ENCODE measurements at places on chromosomes 12 and 14.
A peak's percentile ranks its signal among the peaks of the same experiment; 100 is the strongest.

DNA sequence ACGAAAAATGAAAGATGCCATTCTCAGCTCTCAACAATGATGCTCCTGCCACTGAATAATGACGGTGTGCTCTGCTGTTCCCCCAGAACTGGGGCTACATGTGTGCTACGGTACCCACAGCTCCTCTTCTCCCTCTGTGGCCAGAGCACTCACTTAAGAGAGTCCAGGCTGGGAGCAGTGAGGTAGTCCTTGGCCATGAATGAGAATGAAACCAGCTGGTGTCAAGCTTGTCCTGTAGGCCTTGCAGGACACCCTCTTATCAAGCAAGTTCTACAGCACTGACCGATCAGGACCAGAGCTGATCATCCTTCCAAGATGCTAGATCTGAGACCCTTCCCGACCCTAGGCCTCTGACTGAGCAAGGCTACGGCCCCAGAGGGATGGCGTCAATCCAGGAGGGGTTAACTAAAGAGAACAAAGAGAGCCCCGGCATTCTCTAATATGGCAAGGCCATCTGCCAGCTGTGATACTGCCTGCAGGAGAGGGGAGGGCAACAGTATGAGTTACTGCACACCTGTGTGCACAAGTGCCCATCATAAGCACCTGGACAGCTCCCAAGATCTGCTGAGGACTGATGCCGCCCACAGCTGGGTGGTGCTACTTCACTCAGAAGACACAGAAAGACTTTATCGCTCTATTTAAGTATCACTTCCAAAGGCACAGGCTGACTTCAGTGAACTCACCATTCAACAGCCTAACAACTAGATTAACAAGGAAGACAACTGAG lies 30.5 kb downstream of the APPL2 start:
- H3K4me3 ChIP-seq = no peak overlapping the region
- no peak overlapping the region for H3K27ac ChIP-seq
- no peaks in the 10 kb centered on the region for H3K27me3 ChIP-seq
- H3K4me1 ChIP-seq = no peaks in the 10 kb centered on the region
- no peak for DNase-seq

DNA sequence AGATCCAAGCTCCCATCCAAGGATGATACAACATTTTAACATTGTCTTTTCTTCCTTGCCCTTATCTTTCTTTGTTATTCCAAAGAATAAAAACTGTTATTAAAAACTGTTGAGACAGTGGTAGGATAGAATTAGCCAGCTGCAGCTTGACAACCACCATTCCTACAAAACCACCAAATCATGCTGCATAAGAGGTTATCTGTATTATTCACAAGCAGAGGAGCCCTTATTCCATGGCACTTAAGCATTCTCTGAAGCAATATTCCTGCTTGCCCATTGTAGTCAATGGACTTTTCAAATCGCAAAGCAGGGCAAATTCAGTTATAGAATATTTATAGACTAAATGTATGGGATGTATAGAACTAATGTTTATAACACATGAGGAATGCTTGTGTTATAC lies 3.4 kb downstream of the ABCD2 start:
- H3K4me3 ChIP-seq = no peak overlapping the region
- no peaks in the 10 kb centered on the region for H3K36me3 ChIP-seq
- DNase-seq = no peak
- H3K27me3 ChIP-seq = no peaks in the 10 kb centered on the region
- no peak overlapping the region for H3K27ac ChIP-seq

- peaks cover 5% of the 10 kb centered on the region for H3K4me1 ChIP-seq
- no peak overlapping the region for H3K4me3 ChIP-seq
- no peak for DNase-seq
- H3K27me3 ChIP-seq = no peaks in the 10 kb centered on the region
- peaks cover 88% of the 10 kb centered on the region for H3K36me3 ChIP-seq
These were observed 44.4 kb downstream of the ARL6IP4 start for GRCh38 chr12:123024819-123025391.

DNA sequence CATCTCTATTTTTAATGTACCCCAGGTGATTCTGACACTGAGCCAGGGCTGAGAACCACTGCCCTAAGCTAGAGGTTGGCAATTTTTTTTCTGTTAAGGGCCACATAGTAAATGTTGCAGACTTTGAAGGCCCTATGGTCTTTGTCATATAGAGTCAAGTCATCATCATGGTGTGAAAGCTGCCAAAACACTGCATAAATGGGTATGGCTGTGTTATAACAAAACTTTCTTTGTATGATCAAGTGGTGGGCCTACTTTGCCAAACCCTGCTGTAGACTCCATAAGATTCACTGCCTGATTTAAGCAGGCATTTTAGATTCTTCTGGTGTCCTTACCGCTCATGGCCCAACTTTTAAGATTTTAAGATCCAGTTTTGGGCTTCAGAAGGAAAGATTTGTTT lies 76.8 kb downstream of the CLMN start:
- H3K4me1 ChIP-seq = no peaks in the 10 kb centered on the region
- H3K27ac ChIP-seq = no peak overlapping the region
- no peak overlapping the region for H3K4me3 ChIP-seq
- no peaks in the 10 kb centered on the region for H3K36me3 ChIP-seq
- no peaks in the 10 kb centered on the region for H3K27me3 ChIP-seq

DNA sequence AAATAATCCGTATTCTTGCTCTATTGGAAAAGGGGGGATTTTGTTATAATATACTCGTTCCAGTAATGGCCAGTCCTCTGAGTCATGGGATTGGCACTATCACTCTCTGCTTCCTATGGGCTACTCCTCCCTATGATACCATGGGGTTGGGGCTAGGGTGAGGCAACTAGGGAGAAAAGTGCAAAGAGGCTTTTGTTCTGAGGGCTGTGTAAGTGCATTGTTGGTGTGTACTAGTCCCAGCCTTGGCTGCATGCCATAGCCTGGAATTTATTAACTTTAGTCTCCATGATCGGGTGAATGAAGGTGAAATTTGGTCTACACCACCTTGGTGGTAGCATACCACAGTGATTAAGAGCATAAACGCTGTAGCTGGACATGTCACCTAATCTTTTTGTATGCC lies 247.6 kb downstream of the RPAP3 start:
- H3K4me3 ChIP-seq = no peak overlapping the region
- H3K4me1 ChIP-seq = no peaks in the 10 kb centered on the region
- no peaks in the 10 kb centered on the region for H3K36me3 ChIP-seq
- no peaks in the 10 kb centered on the region for H3K27me3 ChIP-seq
- no peak for DNase-seq

DNA sequence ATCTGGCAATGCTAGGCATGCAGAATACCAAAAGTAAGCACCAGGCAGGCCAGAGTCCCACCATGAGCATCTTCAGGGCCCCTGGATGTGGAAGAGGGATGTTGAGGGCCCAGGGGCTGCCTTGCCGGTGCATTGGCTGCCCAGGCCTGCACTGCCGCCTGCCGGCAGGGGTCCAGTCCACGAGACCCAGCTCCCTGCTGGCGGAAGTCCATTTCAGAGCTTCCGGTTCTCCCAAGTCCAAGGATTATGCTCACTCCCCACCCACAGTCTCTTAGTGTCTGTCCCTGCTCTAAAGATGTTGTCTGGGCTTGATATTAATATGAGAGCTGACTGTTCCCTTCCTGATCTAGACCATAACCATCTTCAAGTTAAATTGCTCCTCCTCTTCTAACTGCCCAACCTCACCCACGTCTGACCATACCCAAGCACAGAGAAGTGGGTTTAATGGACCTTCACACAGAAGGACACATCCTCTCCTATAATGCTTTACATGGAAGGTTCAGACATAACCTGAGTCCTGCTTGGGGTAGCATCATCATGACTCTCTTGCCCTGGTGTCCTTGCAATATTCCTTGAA lies 117.4 kb downstream of the DAD1 start:
- peaks cover 11% of the 10 kb centered on the region for H3K4me1 ChIP-seq
- no peak for DNase-seq

- no peak overlapping the region for H3K4me3 ChIP-seq
- H3K4me1 ChIP-seq = peaks cover 4% of the 10 kb centered on the region
- no peaks in the 10 kb centered on the region for H3K27me3 ChIP-seq
- peak; percentile 42 for DNase-seq
These were observed 79.6 kb upstream of the STK38L start for GRCh38 chr12:27164330-27165040.

DNA sequence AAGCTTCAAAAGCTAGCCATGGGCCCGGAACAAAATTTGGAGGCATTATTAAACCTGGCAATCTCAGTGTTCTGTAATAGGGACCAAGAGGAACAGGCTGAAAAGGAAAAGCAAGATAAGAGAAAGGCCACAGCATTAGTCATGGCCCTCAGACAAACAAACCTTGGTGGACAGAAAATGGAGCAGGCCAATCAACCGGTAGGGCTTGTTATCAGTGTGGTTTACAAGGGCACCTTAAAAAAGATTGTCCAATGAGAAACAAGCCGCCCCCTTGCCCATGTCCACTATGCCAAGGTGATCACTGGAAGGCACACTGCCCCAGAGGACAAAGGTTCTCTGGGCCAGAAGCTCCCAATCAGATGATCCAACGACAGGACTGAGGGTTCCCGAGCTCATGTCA lies 653.9 kb upstream of the TMEM132C start:
- H3K27ac ChIP-seq = no peak overlapping the region
- no peaks in the 10 kb centered on the region for H3K4me1 ChIP-seq
- H3K36me3 ChIP-seq = no peaks in the 10 kb centered on the region
- H3K4me3 ChIP-seq = no peak overlapping the region
- DNase-seq = no peak

GRCh38 chr14:71286126-71286525 lies 378.9 kb downstream of the PCNX1 start:
- no peaks in the 10 kb centered on the region for H3K36me3 ChIP-seq
- H3K4me1 ChIP-seq = peaks cover 5% of the 10 kb centered on the region
- no peak overlapping the region for H3K27ac ChIP-seq
